ENCODE measurements at places on chromosomes 2 and 18.

- DNase-seq, result no peak
These were observed 151.9 kb downstream of the ATP9B start for GRCh38 chr18:79221136-79221535.

- no peak for DNase-seq
These were observed 299.1 kb upstream of the NXPH2 start for GRCh38 chr2:139079311-139079710.

- no peak for DNase-seq
These were observed 674.3 kb upstream of the NRXN1 start for GRCh38 chr2:51706220-51706619.

GRCh38 chr2:13968811-13969210 is 663.7 kb upstream of the LRATD1 start:
- DNase-seq, result no peak

- DNase-seq, result no peak
These were observed 28.9 kb upstream of the BCL2L11 start for GRCh38 chr2:111091811-111092211.

DNA sequence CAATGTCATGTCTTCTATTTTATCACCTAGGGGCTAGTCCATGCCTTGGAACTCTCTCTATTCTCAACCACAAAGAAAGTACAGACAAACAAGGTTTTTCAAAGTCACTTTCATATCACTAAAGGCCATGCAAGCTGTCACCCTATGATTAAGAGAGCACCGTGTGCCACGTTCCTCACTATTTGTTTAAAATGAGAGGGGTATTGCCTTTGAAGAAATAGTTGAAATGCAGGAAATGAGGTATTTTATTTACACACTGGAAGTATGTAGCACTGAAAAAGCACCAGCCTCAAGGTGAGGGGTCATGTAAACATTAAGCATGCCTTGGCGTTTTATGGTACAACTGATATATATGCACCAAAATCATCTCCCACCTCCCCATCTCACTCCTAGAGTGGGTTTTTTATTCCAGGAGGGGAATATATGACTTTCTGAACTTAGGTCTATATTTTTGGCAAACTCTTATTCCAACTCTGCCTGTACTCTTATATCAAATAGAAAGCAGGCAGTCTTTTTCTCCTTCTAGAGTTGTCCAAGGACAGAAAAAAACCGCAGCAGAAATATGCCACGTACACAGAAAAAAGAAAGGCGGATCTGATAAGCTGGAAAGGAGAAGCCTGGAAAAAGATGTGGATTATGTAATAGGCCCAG is 53.5 kb downstream of the VSNL1 start:
- DNase-seq, result no peak

- no peak for DNase-seq
These were observed 714 bp downstream of the ASXL3 start for GRCh38 chr18:33578518-33579348.

- no peak for DNase-seq
These were observed 490.9 kb downstream of the TMEM182 start for GRCh38 chr2:103252781-103253180.

GRCh38 chr2:241150660-241151530 is 628 bp downstream of the PPP1R7 start:
- DNase-seq, result no peak

DNA sequence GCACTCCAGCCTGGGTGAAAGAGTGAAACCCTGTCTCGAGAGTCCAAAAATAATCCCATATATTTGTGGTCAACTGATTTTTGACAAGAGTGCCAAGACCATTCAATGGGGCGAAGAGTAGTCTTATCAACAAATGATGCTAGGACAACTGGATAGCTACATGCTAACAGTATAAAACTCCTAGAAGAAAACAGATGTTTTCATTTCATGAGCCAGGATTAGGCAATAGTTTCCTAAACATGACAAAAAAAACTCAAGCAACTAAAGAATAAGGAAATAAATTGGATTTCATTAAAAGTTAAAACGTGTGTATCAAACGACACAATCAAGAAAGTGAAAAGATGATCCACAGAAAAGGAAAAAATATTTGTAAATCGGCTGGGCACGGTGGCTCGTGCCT is 6.3 kb downstream of the LIMS2 start:
- no peak for DNase-seq

GRCh38 chr2:25251422-25252273 is 83.3 kb upstream of the POMC start:
- no peak for DNase-seq

DNA sequence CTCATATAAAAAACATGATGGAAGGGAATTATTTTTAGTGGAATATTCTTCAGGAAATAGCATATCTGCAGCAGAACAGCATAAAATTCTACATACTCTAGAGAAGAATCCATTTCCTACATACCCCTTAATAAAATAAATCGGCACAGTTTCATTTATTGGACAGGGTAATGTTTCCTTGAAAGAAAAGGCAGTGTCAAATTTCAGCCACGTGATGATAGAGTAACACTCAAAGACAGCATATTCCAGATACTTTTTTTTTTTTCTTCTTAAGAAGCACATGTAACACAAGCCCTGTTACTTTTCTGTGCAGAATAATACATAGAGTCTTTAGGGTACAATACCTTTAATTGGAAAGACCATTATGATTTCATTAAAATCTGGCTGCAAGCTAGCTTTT is 204.4 kb downstream of the SRBD1 start:
- no peak for DNase-seq

DNA sequence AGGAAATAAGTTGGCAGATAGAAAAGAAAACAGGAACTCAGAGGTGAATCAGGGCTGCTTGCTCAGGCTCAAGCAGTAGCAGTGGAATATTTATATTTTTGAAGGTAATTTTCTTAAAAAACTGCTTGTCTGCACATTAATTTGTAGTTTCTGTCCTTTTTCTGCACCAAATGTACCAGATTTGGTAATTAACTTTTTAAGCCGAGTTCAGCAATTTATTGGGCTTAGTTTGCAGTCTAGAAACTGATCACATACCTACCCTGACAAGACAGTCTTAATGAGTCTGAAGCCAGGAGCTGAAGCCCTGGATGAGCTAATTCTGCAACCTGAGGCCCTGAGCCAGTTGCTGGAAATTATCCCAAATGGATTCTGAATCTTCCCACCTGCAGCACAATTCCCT is 647.0 kb downstream of the TDRD15 start:
- no peak for DNase-seq

- DNase-seq, result no peak
These were observed 72.3 kb downstream of the IL1R2 start for GRCh38 chr2:102063941-102064678.

GRCh38 chr2:195536906-195537305 is 120.1 kb upstream of the SLC39A10 start:
- no peak for DNase-seq

- no peak for DNase-seq
These were observed 16.8 kb downstream of the AOX1 start for GRCh38 chr2:200602584-200602983.

- no peak for DNase-seq
These were observed 98.7 kb downstream of the MAPK4 start for GRCh38 chr18:50658601-50659000.

GRCh38 chr2:68726608-68727367 is 7.8 kb upstream of the ARHGAP25 start:
- DNase-seq, result peak; percentile 74

DNA sequence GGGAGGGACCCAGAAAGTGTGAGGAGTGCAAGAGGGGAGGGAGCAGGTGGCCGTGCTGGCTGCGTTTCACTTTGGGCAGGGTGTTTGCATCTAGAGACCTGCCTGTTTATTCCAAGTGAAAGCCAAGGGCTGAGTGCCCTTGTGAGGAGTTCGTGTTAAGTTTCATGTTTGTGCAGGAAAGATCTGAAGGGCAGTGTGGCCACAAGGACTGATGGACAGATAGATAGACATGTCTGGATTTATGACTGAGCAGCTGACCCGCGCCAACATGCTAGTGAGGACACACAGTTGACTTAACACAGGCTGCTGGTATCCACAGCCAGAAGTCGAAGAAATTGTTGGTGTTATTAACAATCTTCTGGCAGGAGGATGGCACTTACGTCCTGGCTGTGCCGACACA is 387.6 kb upstream of the TNP1 start:
- DNase-seq, result no peak

GRCh38 chr2:165716091-165716490 is 78.0 kb downstream of the GALNT3 start:
- DNase-seq, result no peak

DNA sequence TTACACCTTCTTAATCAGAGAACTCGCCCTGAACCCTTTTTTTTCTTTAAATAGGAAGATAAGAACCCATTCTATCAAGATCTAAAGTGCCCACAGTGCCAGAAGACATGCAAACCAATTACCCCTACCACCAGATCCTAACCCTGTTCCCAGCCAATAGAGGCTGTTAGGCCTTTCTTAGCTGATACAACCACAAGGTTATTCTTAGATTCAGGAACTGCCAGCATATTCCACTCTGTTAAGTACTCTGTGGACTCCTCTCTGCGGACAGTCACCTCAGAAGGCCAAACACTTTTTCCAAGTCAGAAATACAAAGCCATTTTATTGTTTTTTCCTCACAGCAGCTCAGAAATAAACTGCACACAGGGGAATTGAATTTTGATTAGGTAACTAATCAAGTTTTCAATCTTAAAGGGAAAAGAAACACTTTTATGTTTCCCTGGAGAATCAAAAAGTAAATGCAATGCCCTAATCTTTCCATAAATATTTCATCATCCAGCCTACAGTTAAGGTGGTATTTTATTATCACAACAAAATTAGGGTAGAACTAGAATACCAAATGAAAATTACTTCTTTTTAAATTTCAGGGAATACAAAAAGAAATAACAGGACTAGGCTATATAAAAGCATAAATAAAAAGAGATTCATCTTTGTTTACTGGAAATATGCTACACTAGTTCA is 111.4 kb downstream of the NBAS start:
- no peak for DNase-seq

GRCh38 chr18:43396266-43396665 is 119.0 kb upstream of the SYT4 start:
- DNase-seq, result no peak

- no peak for DNase-seq
These were observed 433.7 kb downstream of the BCL11A start for GRCh38 chr2:60119778-60120177.

GRCh38 chr2:219851169-219851568 is 223.7 kb downstream of the SLC4A3 start:
- DNase-seq, result no peak

- DNase-seq, result no peak
These were observed 151.8 kb downstream of the B3GNT2 start for GRCh38 chr2:62347563-62348270.

DNA sequence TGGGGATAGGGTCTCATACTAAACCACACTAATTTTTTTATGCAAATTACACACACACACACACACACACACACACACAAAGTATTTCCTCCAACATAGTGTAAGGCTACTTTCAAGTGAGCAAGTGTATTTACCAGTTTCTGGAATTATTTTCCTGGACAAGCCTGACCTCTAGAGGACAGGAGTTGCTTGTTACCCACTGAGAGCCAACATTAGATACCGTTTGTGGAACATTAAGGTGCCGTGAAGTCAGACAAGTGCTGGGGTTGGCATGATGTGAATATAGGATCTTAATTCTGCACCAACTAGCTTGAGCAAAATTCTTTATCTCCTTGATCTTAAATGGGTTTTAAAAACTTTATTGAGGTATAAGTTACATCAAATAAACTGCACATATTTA is 39.3 kb upstream of the SERPINB2 start:
- no peak for DNase-seq

DNA sequence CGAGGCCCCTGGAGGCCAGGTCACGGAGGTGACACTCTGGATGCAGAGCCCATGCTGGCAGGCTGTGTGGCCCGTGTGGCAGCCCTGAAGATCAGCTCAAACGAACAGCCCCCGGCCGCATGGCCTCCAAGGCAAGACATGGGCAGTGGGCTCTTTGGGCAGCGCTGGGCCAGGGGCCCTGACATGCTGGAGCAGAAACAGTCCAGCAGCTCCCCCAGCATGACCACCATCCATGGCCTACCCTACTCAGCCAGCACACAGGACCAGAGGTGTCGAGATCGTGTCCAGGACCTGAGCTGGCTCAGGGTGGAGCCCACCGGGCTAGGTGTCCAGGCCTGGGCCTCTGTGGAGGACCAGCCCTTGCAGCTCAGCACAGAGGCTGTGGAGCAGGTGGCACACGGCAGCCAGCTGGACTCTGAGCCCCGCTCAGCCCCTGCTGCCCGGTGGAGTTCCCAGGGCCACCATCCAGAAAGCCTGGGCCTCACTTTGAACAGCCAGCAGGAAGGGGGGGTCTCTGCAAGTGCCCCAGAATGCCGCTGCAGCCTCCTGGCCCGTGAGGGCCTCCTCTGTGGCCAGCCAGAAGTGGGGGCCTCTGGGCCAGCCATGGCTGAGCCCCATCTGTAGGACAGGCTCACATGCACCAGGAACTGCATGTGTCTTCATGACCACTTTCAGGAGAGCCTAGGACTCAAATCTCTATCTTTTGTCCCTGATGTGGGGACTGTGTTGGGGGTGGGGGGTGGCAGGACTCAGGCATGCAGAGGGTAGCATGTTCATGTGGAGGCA is 8.9 kb downstream of the AMER3 start:
- DNase-seq, result no peak

DNA sequence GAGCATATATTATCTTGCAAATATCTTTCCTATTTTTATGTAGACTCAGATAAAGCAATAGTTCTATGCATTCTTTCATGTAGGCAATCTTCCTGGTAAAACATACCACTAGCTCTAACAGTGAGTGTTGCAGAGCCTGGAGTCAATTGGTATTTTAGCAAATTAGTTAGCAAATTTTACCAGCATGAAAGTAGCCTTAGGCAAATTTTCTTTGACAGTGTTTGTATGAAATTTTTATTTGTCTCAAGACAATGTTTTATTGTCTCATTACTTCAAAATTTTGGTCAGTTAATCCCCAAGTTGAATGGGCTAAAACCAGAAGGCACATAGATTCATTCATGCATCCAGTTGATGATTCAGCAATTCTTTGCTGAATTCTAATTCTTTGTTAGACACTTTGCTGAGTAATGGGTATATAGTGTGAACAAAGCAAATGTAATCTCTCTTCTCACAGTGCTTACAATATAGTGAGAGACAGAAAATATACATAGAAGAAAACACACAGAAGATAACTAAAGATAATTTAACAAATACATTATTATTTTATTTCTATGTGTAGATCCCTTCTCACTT is 27.1 kb downstream of the SLC38A11 start:
- DNase-seq, result no peak

GRCh38 chr2:104638190-104638858 is 215.6 kb upstream of the POU3F3 start:
- DNase-seq, result no peak

- no peak for DNase-seq
These were observed 10.3 kb downstream of the GEMIN6 start for GRCh38 chr2:38788306-38788705.

- no peak for DNase-seq
These were observed 154.7 kb downstream of the RBM43 start for GRCh38 chr2:151106805-151107506.

- DNase-seq, result no peak
These were observed 249.4 kb upstream of the HS6ST1 start for GRCh38 chr2:128568106-128568505.

DNA sequence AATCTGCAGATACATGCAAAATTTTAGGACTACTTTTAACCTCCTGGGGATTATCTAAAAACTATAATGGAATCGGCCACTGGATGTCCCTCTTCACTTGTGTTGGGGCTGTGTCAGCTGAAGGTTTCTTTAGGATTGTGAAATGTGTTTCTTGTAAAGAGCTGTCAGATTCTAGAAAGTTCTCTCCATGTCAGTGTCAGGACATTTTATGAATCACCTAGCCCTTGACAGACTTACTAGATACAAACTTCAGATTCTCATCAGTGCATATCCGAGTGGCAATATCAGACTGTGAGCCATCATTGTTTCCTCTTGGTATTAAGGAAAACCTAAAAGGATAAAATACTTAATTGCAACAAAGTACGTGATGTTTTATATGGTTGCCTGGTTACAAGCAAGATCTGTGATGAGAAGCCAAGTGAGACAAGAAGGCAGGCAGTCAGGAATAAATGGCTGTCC is 107.3 kb downstream of the CPS1 start:
- no peak for DNase-seq

Data from stimulated activated CD4-positive, alpha-beta T cell treated with anti-CD3 and anti-CD28 coated beads, Interleukin-12 subunit alpha, Interleukin-12 subunit beta, amount 100 ng/mL, for 24 hours (primary cell).